ENCODE measurements at places on chromosomes 4 and X.
A peak's percentile ranks its signal among the peaks of the same experiment; 100 is the strongest.

GRCh38 chr4:100948911-100949310 is 398.4 kb downstream of the PPP3CA start:
- DNase-seq, result no peak

DNA sequence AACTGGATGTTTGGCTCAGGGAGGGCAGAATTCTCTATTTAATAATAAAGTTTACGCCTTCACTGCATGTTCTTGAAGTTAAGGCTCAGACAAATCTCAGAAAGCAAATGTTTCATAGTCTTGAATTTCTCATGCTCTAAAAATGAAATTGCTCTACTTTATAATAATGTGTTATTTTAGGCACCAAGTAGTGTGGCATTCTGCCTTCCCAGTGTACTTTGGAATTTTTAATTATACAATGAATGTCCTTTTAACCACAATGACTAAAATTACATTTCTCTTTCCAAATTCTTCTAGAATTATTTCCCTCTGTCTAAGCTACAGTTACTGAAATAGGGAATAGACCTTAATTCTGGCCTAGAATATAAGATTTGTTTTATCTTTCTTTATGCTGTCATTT is 97.9 kb upstream of the PDE5A start:
- DNase-seq, result no peak

DNA sequence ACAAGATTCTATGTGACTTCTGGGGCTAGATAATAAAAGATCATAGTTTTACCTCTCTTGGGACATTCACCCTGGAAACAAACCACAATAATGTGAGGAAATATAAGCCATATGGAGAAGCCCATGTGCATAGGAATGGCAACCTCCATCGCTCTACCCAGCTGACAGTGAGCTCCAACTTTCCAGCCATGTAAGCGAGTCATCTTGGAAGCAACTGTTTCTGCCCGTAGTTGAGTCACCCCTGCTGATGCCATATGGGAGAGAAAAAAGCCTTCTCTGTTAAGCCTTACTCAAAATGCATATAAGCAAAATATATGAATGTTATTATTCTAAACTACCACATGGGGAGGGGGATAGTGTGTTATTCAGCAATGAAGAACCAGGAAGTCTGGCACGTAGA is 31.4 kb upstream of the RELL1 start:
- no peak for DNase-seq

- no peak for DNase-seq
These were observed 207.5 kb downstream of the REPS2 start for GRCh38 chrX:17154001-17154400.

DNA sequence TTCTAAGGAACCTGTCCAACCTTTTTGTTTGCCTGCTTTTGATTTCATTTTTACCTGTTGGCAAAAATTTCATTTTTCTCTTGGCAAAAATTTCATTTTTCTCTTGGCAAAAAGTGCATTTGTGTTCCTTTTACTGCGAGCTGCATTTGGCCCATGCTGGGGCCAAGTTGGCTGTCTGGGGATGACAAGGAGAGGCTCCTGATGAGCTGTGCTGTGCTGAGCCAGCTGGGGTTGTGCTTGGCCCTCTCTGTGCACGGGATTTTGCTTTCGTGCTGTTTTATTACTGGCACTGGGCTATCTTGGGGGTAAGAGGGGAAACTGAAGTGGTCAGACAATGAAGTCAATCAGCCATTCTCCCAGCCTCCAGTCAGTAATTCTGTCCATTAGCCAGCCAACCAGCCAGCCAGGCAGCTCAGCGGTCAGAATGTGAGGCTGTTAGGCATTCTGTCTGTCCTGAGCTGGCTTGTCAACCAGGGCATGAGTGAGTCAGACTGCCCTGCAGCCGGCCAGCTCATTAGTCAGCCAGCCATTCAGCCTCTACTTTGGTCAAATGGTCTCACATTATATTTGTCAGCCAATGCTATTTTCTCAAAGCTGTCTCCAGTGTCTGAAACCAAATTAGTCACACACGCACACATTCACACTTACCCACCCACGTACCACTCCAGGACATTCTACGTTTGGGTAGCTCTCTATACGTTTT is 56.9 kb upstream of the PRPS1 start:
- no peak for DNase-seq

DNA sequence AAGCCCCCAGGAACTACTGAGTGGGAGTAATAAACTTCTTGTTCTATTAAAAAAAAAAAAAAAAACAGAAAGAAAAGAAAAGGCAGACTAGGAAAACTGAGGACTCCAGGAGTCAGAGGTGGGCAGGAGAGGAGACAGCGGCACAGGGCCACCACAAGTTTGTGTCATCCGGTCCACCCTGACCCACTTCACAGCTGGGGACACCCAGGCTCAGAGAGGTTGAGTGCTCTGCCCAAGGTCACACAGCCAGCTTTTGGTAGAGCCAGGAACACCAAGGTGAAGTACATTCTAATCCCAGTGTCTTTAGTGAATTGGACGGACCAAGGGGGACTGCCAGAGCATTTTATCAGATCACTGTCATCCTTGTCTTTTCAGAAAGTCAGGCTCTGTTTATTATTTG is 16.4 kb upstream of the ABLIM2 start:
- DNase-seq, result no peak

- no peak for DNase-seq
These were observed 288.3 kb downstream of the ARHGAP24 start for GRCh38 chr4:85763202-85763601.

- DNase-seq, result no peak
These were observed 14.5 kb downstream of the CHRNA9 start for GRCh38 chr4:40349561-40350198.

DNA sequence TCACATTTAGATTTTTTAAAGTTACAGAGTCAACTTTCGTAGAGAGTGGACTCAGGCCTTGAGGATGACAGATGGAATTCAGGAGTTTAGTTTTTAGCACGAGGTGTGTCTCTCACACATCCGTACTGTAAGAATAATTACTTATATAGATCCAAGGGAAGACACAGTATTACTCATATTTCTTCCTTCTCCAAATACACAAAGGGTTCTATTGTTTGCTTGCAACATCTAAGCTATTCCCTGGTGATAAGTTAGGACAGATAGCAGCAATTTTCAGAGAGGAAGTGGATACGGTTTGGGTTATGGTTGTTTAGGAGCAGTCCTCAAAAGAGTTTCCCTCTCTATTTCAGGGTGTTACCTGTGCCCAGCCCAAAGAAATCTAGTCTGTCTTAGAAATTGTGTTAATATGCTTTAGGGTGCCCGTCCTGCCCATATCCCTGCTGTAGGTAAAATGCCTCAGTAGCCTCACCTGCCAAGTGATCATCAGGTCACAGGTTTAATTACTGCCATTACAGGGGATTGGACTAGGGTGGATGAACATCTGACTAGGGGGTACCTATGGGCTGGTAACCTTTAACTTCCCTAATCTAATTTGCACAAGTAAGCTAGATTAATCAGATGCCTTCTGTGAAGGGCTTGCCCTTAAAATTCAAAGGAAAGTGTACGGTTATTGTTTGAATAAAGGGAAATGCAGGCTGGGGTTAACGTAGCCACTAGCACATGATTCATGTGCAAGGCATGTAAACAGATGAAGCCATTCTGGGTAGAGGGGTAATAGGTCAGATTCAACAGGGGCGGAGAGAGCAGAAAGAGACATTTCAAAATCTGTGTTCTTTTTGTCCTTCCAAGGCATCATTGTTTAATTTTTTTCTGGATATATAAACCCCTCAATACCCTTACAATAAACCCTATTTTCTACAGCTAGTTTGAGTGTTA is 8.7 kb upstream of the PPP3CA start:
- no peak for DNase-seq

- DNase-seq, result peak; percentile 90
These were observed 23.7 kb downstream of the ELF4 start for GRCh38 chrX:130086447-130087206.

- no peak for DNase-seq
These were observed 32.1 kb upstream of the GPR78 start for GRCh38 chr4:8547912-8548730.

DNA sequence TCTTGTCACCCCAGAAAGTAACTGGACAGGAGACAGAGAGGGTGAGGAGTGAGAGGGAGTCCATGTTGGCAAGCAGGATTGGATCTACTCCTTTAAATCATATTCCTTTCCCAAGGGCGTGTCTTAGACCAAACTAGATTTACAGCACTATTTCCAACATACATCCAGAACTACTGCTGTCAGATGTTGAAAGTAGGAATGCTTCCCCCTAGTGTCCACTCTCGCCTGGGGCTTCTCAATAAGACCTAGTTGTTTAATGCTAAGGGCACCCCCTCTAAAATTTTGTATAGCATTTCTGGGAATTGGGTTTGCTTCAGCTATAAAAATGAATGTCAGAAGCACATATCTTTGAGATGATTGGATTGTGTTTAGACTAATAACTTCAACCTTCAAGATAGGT is 13.3 kb downstream of the OFD1 start:
- peak; percentile 67 for DNase-seq

GRCh38 chr4:17376205-17376604 is 135.7 kb downstream of the QDPR start:
- DNase-seq, result no peak

GRCh38 chr4:88033309-88033708 is 25.9 kb downstream of the PKD2 start:
- DNase-seq, result peak; percentile 5

GRCh38 chr4:137703195-137703594 is 170.9 kb upstream of the PCDH18 start:
- DNase-seq, result no peak

- DNase-seq, result no peak
These were observed 495.2 kb downstream of the PDGFC start for GRCh38 chr4:156476359-156476758.

GRCh38 chrX:71420686-71421085 is 54.5 kb downstream of the TAF1 start:
- no peak for DNase-seq

GRCh38 chrX:120561634-120562568 is 1.1 kb upstream of the CUL4B start:
- no peak for DNase-seq

DNA sequence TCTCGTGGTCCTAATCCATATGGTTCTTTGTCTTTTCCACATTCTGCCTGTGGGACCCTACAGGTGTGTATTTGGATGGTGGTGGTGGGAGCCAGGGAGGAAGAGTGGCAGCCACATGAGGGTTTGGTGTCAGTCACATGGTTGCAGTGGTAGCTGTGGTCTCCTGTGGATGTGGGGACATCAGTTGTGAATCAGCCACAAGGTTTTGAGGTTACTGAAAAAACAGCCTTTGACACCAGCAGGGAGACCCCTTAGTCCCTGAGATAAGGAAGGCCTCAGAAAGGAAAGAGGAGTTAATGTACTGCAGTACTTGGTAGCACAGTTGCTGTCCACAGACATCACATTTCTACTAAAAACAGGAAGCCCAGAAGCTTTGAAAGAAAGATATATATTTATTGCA is 15.8 kb upstream of the GAGE10 start:
- no peak for DNase-seq

DNA sequence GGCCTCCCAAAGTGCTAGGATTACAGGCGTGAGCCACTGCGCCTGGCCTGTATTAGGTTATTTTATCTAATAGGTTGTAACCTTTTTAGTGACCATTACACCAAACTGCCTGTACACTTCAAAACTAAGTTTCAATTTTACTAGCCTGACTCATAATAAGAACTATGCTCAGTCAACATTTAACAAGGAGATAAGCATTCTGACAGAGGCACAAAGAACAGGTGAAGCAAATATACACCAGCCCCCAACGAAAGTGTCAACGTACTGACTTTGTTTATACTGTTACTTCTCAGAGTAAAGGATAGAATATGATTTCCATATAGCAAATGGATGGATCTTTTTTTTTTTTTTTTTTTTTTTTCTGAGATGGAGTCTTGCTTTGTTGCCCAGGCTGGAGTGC is 62.8 kb downstream of the SHISA3 start:
- DNase-seq, result no peak

DNA sequence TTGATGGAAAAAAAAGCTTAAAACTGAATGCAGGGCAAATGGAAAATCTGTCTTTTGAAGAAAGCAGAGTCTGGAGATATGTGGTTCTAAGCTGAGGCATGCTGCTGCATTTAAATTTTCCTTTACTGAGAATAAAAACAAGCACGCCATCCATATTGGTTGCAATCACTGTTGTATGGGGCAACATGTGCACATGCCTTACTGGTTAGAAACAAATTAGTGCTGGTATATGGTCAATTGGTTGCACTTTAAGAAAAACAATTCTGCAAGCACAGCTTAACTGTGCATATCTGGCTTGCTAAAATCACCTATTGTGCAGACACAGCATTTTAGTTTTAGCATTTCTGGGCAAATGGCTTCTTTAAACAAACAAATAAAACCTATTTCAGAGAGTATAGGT is 239.1 kb downstream of the NDST4 start:
- no peak for DNase-seq

GRCh38 chrX:150365990-150366911 is 3.1 kb downstream of the MAMLD1 start:
- DNase-seq, result no peak

DNA sequence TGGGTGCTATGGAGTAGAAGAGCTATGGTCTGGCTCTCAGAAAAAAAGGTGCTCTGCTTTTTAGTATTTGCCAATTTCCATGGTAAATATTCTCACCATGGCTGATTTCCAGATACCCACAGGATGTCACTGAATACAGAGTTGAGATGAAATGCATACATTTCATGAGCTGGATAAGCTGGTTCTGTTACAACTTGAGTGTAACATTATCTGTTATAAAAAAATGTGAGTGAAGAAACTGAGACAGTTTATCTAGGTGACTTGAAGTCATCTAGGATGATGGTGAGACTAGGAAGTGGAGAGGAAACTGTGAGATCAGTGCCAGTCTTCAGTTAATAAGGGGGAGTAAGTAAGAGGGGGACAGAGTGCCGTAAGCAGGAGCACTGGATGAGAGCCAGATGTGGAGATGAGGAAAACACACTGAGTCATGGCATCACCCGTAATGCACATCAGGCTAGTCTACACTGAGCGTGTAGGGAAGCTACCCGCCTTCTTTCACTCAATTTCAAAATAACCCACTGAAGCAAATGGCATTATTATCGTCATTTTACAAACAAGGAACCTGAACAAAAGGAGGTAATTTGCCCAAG is 5.0 kb downstream of the HPSE start:
- DNase-seq, result no peak

- no peak for DNase-seq
These were observed 6.2 kb upstream of the NOX1 start for GRCh38 chrX:100880368-100880767.

DNA sequence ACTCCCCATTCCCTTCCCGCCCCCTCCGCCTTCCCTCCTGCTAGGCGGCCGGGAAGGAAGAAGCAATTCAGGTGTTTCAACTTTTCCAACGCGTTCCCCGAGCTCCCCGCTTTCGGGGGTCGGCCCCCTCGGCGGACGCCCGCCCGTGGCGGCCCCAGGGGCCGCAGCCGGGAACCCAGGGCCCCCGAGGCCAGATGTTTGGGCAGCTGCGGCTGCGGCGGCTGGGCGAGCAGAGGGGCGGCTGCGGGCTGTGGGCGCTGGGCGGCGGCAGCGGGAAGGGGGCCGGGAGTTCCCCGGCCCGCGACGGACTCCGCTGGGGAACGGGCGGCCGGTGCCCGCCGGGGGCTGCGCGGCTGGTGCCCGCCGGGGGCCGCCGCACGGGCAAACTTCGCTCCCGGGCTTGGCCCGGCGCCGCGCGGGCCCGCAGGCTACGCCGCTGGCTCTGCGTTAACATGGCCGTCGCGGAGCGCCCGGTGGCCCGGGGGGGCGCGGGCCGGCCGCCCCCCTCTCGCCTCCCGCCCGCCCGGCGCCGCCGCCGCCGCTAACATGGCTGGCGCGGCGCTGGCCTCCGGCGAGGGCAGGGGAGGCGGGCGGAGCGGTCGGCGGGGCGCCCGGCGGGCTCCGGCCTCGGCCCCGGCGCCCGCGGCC is 510 bp downstream of the HMGB3 start:
- no peak for DNase-seq

- DNase-seq, result no peak
These were observed 247.4 kb upstream of the GIMD1 start for GRCh38 chr4:106615961-106616360.
